ENCODE measurements at places on chromosomes 13 and 19. TPM values are rescaled to one million over a fixed set of nuclear protein-coding genes. Genes with fewer than 3 reads are reported as not detected.

Gene ZNF611
- 19.0 TPM for total RNA-seq

Gene LAIR2
- total RNA-seq: not detected

Gene NLRP4
- not detected for total RNA-seq

Gene LMTK3
- 13.6 TPM for total RNA-seq

Gene CDX2
- not detected for total RNA-seq

Gene KLK14
- 1.2 TPM for total RNA-seq

Gene SLITRK6
- total RNA-seq: 0.11 TPM

Gene RNF225
- 1.2 TPM for total RNA-seq

Gene C19orf44
- total RNA-seq: 4.2 TPM

Gene ZNF177
- total RNA-seq: 7.7 TPM

Gene RCBTB2
- total RNA-seq: 9.3 TPM

All from H1 (cell line).